H54 (cell line): ENCODE measurements at places on chromosomes 4 and X.

- DNase-seq: no peak
Observed at GRCh38 chr4:140612357-140612756, 43.6 kb upstream of the UCP1 start.

GRCh38 chr4:121112530-121112929 lies 40.2 kb upstream of the NDNF start:
- no peak for DNase-seq

- DNase-seq: no peak
Observed at GRCh38 chr4:149708513-149709130, 107.0 kb downstream of the IQCM start.

DNA sequence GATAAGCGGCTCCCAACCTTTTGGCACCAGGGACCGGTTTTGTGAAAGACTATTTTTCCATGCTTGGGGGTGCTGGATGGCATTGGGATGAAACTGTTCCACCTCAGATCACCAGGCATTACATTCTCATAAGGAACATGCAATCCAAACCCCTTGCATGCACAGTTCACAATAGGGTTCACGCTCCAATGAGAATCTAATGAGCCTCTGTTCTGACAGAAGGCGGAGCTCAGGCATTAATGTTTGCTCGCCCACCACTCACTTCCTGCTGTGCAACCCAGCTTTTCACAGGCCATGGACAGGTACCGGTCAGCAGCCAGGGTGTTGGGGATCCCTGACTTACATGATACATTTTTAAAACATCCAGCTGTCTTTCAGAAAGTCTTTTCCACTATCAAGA lies 187.3 kb downstream of the SLC39A8 start:
- DNase-seq: no peak

GRCh38 chrX:75295641-75296040 lies 21.8 kb downstream of the UPRT start:
- DNase-seq: no peak

- no peak for DNase-seq
Observed at GRCh38 chr4:5385741-5386311, 322.5 kb downstream of the EVC2 start.

DNA sequence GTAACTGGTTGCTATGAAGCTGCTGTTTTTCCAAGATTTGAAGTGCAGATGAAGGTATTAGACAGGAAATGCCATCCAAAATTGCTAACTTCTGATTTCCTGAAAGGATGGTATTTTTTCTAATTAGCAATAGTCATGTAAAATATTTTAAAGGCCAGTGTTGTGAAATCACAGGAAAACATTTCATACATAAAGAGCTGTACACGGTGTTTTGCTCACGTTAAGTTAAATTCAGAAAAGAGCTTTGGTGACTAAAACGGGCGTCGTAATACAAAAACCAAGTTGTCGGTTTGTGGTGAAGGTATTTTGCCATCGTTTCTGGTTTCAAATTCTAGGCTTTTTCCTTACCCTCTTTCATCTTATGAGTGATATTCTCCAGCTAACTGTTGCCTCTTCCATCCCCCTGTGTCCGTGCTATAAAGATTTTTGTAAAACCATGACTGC lies 39.8 kb downstream of the AFF1 start:
- no peak for DNase-seq

GRCh38 chr4:56007154-56007553 lies 58.4 kb downstream of the CEP135 start:
- DNase-seq: no peak

DNA sequence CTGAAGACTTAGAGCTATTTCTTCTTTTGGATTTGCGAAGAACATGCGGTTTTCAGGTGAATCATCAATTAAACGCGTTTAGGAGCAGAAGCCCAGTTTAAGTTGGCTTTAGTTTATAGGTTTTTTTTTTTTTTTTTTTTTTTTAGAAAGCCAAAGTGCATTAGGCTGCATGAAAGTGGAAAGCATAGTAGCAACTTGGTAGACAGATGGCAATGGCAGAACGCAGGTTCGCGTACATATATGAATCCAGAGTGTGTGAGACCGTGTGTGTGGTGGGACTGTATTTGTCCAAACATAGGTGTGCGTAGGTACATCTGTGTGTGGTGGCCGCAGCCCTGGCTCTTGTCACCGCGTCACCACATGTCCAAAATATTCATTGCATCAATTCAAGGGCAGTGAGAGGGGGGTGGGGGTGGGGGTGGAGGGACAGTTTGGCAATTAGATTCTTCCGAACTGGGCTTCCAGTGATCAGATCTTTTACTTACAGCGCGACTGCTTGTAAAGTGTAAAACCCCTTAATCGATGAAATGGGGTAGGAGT lies 901 bp downstream of the JADE1 start:
- DNase-seq: no peak

DNA sequence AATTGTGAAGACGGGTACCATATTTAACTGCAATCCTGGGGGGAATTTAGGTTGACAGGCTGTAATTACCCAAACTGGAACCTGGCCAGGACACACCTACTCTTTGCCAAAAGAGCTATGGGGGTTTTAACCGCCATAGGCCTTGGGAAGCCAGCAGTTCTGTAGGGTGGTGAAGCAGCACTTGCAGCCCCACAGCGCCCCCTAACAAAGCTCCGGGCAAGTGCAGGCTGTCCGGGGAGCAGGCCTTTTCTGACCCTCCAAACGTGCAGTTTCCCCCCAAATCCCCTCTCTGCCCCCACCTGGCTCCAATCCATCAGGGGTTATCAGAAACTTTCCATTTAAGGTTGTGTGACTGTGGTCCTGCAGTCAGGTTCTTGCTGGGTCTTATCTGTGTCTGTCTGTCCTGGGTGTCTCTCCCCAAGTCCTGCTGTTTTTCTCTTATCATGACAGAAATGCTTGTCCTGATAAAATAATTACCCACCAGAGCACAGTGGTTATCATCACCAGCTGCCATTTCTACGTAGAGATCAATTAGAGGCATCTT lies 350.9 kb downstream of the MID1IP1 start:
- no peak for DNase-seq

DNA sequence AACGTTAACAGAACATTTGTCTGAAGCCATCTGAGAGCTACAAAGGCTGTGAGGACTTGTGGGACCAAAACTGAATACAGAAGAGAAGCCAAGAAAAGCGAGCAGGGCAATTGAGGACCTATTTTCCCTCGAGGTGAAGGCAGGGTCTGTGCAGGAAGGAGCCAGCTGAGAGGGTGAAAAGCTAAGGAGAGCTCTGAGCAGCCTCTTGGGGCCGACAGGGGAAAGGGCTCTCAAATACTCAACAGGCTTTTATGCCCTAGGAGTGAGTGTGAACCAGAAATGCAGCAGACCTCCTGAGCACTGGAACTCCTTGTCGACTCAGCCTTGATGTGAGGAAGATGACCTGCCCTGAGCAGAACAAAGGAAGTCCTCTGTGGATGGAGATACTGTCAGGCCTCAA lies 54.2 kb downstream of the C4orf50 start:
- no peak for DNase-seq

GRCh38 chrX:44203791-44204190 lies 139.7 kb downstream of the EFHC2 start:
- no peak for DNase-seq

DNA sequence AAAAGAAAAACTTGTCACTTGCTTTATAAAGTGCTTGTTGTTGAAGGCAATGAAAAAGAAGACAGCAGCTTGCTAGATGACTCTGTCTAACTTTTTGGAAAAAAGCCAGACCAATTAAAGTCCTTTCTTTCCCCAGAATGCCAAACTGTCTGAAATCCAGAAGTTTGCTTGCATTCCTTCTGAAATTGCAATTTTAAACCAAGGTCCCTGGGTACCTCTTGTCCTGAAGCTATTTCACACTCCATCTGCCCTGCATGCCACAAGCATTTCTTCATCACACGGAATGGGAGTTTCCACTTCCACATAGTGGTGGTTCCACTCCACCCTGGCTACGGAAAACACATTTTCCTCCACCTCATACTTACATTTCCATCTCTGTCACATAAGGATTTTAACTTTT lies 101.0 kb downstream of the PAPSS1 start:
- no peak for DNase-seq

- DNase-seq: no peak
Observed at GRCh38 chrX:78712336-78712735, 35.2 kb upstream of the LPAR4 start.

- DNase-seq: no peak
Observed at GRCh38 chrX:27619975-27620374, 29.8 kb downstream of the DCAF8L2 start.

GRCh38 chr4:124478470-124478869 lies 234.1 kb downstream of the ANKRD50 start:
- no peak for DNase-seq

GRCh38 chrX:31126205-31126604 lies 54.4 kb upstream of the FTHL17 start:
- no peak for DNase-seq

GRCh38 chrX:95907081-95907480 lies 777.6 kb upstream of the DIAPH2 start:
- DNase-seq: no peak

- no peak for DNase-seq
Observed at GRCh38 chrX:8018934-8019333, 91.7 kb upstream of the PNPLA4 start.

GRCh38 chr4:181702864-181703495 lies 540.2 kb upstream of the TENM3 start:
- no peak for DNase-seq

DNA sequence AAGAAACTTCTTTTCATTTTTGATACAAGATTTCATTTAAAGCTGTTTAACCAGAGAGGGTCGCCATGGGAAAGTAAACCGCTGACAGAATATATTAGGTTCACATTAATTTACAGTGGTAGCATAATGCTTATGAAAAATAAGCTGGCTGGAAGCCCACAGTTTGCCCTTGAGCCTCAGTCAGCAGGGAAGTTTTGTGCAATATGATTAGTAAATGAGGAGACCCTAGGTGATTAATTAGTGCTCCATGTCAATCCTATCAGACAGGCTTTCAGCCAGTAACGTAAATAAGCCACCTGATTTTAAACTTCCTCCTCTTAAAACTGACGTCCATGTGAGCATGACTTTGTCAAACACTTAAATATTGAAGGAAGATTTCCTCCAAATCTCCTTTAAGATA lies 134.2 kb downstream of the TSPAN5 start:
- no peak for DNase-seq

DNA sequence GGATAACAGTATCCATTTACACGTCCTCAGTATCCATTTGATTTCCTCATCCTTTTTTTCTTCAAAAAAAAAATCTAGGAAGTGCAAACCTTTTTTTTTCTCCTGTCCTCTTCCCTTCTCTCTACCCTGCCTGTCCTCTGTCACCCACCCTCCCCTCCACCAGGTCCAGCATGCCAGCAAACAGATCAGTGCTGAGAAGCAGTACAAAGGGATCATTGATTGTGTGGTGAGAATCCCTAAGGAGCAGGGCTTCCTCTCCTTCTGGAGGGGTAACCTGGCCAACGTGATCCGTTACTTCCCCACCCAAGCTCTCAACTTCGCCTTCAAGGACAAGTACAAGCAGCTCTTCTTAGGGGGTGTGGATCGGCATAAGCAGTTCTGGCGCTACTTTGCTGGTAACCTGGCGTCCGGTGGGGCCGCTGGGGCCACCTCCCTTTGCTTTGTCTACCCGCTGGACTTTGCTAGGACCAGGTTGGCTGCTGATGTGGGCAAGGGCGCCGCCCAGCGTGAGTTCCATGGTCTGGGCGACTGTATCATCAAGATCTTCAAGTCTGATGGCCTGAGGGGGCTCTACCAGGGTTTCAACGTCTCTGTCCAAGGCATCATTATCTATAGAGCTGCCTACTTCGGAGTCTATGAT lies 1.7 kb downstream of the SLC25A4 start:
- no peak for DNase-seq

GRCh38 chr4:86615501-86615900 lies 21.4 kb downstream of the PTPN13 start:
- DNase-seq: no peak

- no peak for DNase-seq
Observed at GRCh38 chrX:8183346-8183745, 12.3 kb upstream of the VCX2 start.

GRCh38 chrX:80423744-80424143 lies 3.5 kb downstream of the TENT5D start:
- DNase-seq: no peak

- no peak for DNase-seq
Observed at GRCh38 chrX:136064661-136065043, 79.4 kb downstream of the SLC9A6 start.

GRCh38 chr4:98786866-98787265 lies 128.5 kb upstream of the TSPAN5 start:
- DNase-seq: no peak

- DNase-seq: no peak
Observed at GRCh38 chr4:28073860-28074555, 1213.4 kb downstream of the STIM2 start.

GRCh38 chr4:4851081-4851480 lies 8.4 kb upstream of the MSX1 start:
- no peak for DNase-seq

DNA sequence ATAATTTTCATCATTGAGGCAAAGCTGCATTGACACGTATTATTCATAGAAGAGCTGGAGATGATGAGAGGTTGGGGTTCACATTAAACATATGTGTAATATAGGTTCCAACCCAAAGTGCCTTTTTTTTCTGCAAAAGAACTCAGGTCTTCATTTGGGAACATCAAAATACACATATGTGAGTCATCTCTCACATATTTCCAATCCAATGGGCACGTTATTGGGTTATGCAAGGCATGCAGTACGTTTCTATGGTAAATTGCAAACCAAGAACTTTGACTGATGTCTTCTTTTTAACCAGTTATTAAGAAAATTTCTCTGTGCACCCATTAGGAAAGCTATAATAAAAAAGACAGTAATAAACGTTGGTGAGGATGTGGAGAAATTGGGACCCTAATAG lies 150.3 kb upstream of the FAM9B start:
- no peak for DNase-seq

GRCh38 chrX:148956352-148956751 lies 455.9 kb downstream of the AFF2 start:
- DNase-seq: no peak

DNA sequence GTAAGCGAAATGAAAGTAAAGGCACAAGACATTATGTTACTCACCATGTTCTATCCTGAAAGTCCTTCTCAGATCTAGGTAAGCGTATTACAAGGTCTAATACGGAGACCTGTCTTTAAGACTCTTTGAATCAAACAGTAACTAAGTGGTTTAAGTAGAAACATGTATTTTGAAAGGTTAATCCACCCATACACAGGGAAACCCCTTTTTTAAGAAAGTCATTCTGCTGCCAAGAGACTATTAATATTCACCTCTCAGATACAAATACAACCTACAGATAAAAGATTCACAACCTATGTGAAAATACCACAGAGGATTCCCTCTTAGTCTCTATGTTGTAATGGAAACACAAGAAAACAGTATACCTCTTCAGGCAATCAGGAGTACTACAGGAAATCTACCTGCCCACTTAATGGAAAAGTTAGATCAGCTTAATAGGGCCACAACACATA lies 63.2 kb upstream of the TNIP3 start:
- no peak for DNase-seq

DNA sequence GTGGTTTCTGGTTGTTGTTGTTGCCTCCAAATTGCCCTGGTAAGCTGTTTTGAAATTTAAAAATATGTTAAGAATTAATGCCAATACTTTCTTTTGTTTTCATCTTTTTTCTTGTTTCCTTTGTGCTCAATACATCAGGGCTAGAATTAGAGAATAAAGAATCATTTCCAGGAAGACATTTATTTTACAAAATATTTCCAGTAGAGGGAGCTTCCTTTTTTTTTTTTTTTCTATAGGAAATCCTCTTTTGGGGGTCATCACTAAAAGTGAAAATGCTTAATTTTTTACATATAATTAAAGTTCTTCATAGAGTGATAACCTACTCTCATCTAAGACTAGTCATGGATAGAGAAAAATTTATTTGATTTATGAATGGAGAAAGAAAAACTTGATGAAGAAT lies 2.4 kb downstream of the GLRA3 start:
- no peak for DNase-seq

GRCh38 chrX:38732866-38733265 lies 68.4 kb upstream of the MID1IP1 start:
- no peak for DNase-seq
